ENCODE measurements at places on chromosomes 2 and 18.

- DNase-seq = no peak
These were observed 9.9 kb upstream of the KLF11 start for GRCh38 chr2:10033251-10034006.

DNA sequence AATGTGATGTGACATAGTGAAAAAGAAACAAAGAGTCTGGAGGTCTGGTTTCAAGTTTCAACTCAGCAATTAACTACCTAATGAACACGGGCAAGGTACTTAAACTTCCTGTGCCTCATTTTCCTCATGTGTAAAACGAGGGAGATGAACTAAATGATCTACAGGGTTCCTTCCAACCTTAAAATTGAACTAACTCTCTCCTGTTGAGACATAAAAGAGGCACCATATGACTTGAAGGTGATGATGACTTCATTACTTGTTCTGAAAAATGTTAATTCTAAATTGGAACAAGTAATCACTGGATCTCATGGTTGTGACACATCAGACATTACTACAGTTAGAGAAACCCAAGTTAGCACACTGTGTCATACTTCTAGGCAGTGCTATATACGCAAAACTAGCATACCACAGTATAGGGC lies 8.9 kb upstream of the REL start:
- DNase-seq = no peak

- no peak for DNase-seq
These were observed 62.5 kb upstream of the STAM2 start for GRCh38 chr2:152238016-152238415.

GRCh38 chr18:21242141-21242779 lies at the start of gene GREB1L:
TSS of gene GREB1L (plus strand) at chr18:21242232. CDS start at chr18:21383519, 141,287 bp downstream.
- peak; percentile 85 for DNase-seq
